NCI-H1694 (cell line): ENCODE measurements at places on chromosomes 7 and 10.

GRCh38 chr7:41744161-41744560, 41.3 kb upstream of the INHBA start:
- no peak for DNase-seq

DNA sequence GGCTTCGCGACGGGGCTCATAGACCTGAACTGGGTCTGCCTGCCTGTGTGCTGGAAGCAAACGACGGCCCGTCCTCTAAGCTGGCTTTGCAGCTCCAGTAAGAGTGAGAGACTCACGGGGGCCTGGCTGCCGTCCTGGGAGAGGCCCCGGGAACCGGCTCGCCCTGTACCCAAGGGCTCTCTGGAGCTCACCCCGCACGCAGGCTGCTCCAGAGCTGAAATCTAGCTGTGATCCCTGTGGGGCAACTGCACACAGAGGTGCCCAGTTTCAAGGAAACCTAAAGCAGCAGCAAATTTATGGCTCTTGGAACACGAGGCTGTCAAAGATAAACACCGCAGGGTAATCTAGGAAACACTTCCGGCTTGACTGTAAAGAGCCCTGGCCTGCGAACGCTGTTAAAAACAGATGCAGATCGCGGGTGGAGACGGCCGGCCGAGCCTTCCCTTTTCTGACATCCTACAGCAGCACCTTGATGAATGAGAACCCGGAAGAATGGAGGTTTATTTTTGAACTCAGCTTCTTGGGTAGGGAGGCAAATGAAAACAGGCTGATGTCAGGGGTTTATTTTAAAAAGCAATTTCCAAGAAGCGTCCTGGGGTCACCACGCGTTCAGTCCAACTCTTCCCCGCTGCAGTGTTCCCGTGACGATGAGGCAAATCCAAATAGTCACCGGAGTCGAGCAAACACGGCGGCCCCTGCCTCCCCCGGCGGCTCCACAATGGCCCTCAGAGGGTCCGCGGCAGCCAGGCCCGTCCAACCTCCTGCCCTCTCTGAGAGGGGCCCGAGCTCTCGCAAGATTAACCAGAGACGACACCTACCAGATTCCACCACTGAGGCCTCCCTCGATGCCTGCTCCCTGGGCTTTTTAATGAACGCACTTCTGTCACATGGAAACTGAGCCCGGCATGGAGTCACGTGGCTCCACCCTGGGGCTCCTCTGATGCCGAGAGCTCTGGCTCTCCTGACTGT, 29.6 kb downstream of the AMZ1 start:
- no peak for DNase-seq

GRCh38 chr10:110065269-110065668, 57.5 kb downstream of the ADD3 start:
- DNase-seq, result no peak

DNA sequence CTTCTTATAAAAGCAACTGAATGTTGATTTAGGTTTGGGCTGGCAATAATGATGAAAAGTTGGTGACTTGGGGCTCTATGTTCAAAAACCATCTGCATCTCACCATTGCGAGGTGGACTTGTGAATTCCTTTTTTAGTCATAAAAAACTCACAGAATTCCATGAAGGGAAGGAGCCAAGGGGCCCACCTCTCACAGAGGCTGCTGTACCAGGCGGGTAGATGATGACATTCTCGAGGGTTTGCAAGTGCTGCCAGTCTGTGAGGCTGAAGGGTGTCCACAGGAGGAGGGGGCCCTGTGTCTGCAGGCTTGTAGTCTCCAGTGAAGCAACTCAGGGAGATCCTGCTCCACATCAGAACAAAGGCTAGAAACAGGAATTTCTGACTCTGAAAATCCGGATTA, 195.5 kb upstream of the ZNF32 start:
- no peak for DNase-seq

- no peak for DNase-seq
Observed at GRCh38 chr10:49585387-49585786, 24.7 kb upstream of the SLC18A3 start.

- DNase-seq, result no peak
Observed at GRCh38 chr7:98409843-98410242, 9.0 kb upstream of the BAIAP2L1 start.

DNA sequence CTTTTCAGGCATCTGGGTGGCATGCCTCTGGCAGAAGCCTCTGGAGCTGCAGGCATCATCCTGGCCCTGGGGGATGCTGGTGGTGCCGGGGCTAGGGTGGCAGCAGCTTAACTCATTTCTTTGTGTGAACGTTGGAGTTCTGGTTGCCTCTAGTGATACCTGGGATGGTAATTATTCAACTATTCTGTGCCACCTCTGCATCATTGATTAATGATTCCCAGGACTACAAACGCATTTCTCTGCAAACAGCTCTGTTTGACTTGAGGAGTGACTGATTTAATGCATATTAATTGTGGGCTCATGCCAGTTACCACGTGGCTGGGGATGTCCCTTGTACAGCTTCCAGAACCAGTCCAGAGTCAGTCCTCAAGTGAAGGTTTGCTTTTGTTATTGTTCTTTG, 55.9 kb downstream of the LRRC18 start:
- DNase-seq, result no peak

DNA sequence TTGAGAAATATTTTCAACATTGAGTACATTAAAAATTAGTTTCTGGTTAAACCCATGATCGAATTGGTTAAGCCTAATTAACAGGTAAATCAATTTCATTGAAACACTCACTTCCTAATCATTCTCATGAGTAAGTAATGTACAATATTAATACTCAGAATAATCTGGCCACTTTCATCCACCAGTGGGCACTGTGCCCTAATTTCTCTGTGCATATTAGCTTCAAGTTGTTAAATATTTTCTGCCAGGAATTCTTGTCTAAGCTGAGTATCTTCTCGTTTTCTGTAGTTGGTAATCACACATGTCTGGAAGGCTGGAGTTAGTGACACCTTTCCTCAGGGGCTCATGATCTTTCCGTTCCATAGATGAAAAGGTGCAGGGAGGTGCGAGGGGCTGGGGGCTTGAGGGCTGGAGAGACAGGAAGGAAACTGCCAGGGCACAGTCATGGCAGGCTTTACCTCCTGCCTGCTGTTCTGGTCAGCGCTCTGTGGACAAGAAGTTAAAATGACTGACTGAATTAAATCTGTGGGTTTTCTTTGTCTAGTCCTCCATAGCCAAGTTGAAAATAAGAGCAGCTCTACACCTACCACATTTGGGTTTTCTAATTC, 71.9 kb downstream of the WIPF3 start:
- DNase-seq, result peak; percentile 80

DNA sequence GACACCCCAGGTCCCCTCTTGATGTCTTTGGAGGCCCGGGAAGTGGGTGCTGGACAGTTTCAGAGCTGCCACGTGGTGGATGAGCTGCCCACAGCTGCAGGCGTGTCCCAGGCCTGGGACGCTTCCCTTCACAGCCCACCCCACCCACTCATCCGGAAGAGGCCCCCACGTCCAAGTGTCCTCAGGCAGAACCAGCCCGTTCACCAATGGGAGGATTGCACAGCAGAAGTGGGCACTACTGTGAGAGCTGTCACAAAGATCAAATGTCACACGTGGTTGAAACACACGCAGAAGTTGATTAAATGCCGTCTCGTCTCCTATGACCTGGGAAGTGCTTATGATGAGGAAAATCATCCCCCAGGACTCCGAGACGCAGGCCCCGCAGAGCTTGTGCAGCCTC, 52.9 kb downstream of the STK32C start:
- DNase-seq, result no peak

DNA sequence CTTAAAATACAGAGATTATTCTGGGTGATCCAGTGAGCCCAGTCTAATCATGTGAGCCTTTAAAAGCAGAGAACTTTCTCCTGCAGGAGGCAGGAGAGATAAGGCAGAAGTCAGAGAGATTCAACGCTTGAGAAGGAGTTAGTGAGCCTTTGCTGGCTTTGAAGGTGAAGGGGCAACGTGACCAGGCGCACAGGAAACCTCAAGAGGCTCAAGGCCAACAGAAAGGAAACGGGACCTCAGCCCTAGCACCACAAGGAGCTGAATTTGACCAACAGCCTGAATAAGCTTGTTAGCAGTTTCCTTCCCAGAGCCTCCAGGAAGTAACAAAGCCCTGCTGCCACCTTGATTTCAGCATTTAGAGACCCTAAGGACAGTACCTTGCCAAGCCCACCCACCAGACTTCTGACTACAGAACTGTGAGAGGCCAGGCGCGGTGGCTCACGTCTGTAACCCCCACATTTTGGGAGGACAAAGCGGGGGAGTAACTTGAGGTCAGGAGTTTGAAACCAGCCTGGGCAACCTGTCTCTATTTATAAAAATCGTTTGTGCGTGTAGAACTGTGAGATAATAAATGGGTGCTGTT, 87.3 kb upstream of the KAT6B start:
- DNase-seq, result no peak

GRCh38 chr10:107141524-107142061, 22.9 kb downstream of the SORCS1 start:
- DNase-seq, result no peak

DNA sequence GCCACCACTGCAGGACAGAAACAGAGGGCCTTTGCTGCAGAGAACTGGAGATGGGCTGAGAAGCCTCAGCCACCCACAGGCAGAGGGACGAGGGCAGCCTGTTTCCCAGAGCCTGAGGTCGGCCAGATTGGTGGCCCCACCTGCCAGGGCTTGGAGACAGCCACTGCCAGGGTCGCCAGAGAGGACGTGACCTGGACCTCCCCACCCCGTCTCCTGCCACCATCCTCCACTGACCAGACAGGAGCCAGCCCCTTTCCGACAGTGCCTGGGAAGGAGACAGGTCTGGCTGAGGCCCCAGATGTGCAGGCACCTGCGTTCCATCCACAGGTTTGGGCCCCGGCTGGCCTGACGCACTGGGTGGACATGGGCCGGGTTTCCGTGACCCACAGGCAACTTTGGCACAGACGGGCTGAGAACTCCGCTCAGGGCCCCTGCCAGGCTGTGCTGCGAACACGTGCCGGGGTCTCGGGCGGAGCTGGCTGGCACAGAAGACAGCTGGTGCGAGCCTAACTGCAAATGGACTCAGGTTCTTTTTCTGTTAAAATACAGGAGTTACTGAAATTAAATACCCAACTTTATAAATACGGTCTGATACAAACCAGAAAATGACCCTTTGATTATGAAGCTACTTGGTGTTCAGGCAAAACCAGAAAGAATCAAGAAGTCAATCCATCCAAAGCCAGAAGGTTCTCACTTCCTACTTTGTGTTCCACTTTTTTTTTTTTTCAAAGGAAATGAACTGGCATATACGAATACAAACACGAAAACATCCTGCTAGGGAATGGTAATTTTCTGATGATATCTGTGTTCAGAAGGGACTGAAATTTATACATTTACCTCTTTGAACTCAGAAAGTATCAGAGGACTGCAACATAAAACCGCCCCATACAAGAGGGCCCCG, 6.9 kb downstream of the COX19 start:
- DNase-seq, result no peak

DNA sequence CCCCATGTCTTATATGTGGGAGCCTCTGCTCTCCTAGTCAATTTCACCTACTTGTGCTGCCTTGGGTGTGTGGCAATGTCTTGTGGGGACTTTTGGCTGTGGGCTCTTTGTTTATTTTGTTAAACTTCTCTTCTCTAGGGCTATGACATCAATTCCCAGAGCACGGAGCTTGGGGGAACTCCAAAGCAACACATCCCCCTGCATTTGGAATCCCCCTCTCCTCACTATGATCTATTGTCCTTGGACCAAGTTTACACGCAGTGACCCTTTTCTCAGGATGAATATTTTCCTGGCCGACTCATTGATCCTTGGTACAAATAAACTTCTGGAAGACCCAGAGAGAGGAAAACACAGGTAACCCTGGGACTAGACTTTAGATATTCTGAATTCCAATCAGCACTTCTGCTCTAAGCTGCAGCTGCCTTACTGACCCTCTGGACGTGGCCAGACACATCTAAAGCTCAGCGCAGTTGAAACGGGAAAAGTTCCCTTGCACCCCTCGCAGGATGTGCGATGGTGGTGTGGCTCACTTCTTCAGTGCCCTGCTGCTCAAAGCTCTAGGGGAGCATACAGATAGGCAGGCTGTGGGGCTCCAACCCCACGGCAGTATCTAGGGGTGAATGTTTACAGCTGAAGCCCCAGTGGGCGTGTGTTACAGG, 110.8 kb downstream of the TMEM178B start:
- DNase-seq, result no peak

DNA sequence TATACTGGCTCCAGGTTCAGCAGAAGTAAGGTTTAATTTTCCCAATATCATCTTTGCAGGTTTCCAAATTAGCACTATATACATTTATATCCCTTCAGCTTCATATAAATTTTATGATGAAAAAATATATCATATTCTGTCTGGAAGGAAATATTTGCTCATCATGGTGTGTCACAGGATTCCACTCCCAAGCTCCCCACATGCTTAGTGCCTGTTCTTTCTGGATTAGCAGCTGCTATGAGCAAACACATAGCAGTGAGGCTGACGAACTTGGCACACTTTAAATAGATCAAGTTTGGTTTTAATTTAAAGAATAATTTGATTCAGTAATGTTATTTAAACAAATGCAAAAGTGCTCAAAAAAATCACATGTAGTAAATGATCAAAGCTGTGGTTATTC, 251.9 kb downstream of the AGMO start:
- DNase-seq, result no peak

GRCh38 chr7:131244259-131244852, 83.3 kb upstream of the MKLN1 start:
- no peak for DNase-seq

- no peak for DNase-seq
Observed at GRCh38 chr7:104973227-104973626, 40.8 kb upstream of the KMT2E start.

DNA sequence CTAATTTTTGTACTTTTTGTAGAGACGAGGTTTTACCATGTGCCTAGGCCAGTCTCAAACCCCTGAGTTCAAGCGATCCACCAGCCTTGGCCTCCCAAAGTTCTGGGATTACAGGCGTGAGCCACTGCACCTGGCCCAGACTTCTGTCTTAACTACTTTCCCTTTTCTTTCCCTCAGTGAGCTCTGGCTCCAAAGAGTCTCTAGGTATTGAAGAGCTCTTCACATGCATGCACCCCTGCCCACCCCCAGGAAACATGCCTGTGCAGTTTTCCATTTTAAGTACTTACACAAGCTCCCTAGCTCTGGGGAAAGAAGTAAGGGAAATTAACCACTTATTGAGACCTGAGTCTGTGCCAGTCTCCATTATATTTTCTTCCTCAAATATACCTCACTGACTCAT, 2.0 kb downstream of the MYOZ1 start:
- DNase-seq, result no peak
